Activated T-cell treated with anti-CD3 and anti-CD28 coated beads for 48 hours (primary cell): ENCODE measurements at places on chromosomes 6 and 20.

GRCh38 chr20:8399947-8400346 is 267.9 kb downstream of the PLCB1 start:
- no peak for DNase-seq

- no peak for DNase-seq
These were observed 136.1 kb downstream of the QRSL1 start for GRCh38 chr6:106765496-106765895.

DNA sequence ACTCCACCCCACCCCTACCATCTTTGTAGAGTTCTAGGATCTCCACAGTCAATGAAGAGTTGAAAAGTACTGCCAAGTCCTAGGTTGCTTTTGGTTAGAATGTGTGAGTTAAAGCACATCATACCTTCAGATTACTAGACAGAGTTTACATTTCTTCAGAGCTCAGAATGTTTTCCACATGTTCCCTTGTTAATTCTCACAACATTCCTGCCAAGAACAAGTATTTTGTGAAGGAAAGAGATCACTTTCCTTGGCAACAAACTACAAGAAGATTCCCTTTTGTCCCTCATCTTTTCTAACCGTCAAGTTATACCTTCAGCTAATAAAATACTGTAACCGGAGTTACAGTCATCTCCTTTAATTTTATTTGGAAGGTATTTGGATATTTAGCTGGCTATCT is 266.8 kb downstream of the ZFAND3 start:
- DNase-seq = no peak

DNA sequence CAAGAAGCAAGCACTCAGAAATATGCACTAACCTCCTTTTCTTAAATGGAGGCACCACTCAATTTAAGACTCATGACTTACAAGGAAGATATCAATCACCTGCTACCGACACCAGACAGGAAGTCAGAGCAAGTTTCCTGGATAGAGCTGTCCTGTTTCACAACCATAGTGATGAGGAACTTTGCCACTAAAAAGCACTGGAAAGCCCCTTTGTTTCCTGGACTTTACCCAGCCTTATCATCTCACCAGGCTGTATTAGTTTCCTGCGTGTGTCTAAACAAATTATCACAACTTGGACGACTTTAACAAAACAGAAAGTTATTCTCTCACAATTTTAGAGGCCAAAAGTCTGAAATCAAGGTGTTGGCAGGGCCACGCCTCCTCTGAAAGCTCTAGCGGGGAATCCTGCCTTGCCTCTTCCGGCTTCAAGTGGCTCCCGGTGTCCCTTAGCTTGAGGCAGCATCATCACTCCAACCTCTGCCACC is 253.8 kb upstream of the STXBP5 start:
- DNase-seq = no peak

DNA sequence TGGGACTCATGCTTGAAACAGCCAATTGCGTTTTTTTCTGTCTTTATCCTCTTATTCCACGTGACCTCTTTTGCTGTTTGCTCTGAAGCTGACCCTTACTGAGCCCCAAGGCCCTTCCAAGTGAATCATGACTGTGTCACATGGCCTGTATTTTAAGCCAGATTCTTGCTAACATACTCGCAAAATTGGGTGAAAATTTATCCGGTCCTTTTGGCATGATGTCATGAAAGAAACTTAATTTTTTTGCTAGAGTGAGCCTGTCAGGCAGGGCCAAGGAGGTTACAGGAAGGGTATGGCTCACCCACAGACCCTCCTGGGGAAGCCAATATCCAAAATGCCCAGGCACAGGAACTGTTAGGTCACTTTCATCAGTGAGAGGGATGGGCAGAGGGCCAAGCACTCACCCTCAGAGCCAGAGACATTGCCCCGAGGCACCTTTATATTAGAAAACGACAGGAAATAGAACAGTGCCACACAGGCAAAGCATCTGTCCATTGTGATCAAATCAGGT is 296.7 kb downstream of the CDH26 start:
- DNase-seq = no peak

DNA sequence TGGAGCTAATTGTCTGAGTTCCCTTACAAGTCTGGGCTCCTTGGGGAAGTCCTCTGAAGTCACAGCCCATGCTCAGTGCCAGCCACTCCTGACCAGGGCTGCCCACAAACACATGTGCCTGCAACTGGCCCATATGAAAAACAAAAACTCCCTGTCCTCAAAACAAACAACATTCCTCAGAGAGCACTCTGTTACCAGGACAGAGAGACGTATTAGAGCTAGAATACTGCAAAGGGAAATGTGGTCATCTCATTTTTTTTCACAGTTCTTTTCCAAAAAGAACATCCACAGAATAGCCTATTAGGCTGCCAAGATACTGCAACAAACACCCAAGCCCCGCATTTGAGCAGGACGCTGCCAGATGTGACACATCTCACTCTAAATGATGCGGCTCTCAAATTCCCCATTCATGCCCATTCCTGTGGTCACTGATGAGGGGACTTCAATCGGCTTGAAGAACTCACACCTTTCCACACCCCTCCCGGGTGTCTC is 71.1 kb downstream of the SLC22A23 start:
- DNase-seq = no peak

DNA sequence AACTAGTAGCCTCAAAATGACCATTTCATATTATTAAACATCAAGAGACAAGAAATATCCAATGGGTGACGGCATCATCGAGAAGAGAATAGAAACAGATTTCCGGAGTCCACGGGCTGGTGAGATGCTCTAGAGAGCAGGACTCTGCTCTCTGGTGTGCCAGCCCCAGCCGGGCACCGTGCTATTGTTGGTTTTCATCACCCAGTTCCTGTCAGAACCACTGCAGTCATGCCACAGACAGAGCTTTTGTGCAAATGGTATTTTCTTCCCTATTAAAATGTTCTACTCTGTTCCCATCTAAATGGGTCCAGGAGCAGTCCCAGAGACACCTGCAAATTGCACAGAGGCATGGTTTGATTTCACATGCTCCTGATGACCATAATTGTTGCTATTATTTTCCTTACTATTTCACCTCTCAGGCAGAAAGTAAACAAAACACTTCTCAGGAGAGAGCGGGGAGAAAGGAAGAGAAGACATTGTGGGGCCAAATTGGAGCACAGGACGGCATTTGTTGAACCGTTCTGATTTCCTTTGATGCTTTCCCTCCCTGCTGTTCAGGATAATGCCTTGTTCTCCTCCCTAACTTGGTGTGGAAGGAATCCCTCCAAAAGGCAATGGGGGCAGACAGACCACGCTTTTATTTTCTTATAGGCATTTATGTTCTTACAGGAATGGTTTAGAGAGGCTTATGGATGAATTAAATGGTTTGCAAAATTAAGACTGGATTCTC is 11.4 kb upstream of the RAMACL start:
- no peak for DNase-seq

GRCh38 chr6:142854589-142855488 is 90.1 kb downstream of the HIVEP2 start:
- no peak for DNase-seq

DNA sequence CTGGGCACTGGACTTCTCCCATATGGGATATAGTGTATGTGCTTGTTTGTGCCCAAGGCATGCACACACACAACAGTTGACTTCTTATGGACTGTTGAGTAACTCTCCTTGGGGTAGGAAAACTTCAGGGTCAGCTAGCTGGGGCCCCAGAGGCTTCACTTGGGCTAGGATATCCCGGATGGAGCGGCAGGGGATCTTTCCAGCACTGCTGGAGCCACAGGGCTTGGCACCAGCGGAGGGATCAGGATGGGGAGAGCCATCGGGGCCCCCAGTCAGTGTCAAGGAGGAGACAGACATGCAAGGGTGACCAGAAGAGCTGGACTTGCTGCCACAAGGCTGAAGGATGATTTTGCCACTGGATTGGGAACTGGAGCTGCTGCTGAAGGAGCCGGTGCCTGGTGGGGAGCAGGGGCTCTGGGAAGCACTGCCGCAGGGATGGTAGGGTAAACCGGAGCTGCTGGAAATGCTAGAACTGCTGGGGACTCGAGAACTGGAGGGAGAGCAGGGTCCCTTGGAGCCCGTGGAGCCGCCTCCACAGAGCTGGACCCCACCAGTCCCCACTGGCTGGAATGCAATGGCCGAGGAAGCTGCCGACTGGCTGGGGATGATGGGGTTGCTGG is 1.5 kb downstream of the PSORS1C1 start:
- no peak for DNase-seq
